ENCODE measurements at places on chromosomes 13 and 19. TPM values are rescaled to one million over a fixed set of nuclear protein-coding genes. Genes with fewer than 3 reads are reported as not detected.
A peak's percentile ranks its signal among the peaks of the same experiment; 100 is the strongest.

DNA sequence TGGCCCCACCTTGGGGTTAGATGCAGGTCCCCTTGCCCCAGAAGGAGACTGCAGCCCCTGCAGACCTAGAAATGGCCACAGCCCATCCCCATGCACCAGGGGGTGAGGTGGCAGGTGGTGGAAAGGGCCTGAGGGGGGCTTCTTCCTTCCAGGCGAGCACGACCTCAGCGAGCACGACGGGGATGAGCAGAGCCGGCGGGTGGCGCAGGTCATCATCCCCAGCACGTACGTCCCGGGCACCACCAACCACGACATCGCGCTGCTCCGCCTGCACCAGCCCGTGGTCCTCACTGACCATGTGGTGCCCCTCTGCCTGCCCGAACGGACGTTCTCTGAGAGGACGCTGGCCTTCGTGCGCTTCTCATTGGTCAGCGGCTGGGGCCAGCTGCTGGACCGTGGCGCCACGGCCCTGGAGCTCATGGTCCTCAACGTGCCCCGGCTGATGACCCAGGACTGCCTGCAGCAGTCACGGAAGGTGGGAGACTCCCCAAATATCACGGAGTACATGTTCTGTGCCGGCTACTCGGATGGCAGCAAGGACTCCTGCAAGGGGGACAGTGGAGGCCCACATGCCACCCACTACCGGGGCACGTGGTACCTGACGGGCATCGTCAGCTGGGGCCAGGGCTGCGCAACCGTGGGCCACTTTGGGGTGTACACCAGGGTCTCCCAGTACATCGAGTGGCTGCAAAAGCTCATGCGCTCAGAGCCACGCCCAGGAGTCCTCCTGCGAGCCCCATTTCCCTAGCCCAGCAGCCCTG is 4.2 kb upstream of the F10 start:
- DNase-seq = no peak

SYNE4 gene
- not detected for total RNA-seq

DNA sequence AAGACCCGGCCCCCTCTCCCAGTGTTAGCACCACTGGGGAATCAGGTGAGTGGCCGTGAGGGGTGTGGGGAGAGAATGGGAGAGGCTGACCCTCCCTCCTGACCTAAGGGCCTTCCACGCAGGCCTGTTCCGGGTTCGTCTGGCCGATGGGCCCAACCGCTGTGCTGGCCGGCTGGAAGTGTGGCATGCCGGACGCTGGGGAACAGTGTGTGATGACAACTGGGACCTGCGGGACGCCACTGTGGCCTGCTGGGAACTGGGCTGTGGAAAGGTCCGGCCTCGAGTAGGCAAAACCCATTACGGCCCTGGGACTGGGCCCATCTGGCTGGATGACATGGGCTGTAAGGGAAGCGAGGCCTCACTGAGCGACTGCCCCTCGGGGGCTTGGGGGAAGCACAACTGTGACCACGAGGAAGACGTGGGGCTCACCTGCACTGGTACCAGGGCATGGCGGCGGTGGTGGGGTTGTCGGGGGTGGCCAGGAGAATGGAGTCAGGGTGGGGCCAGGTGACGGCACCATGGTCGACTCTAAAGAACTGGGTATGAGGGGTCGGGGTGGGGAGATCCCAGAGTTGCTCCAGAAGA is 12.2 kb downstream of the SSC5D start:
- DNase-seq = no peak

GRCh38 chr19:11154683-11155047 is 917 bp downstream of the SPC24 start:
- no peak for DNase-seq

COQ8B gene
- total RNA-seq = 28.6 TPM

DNA sequence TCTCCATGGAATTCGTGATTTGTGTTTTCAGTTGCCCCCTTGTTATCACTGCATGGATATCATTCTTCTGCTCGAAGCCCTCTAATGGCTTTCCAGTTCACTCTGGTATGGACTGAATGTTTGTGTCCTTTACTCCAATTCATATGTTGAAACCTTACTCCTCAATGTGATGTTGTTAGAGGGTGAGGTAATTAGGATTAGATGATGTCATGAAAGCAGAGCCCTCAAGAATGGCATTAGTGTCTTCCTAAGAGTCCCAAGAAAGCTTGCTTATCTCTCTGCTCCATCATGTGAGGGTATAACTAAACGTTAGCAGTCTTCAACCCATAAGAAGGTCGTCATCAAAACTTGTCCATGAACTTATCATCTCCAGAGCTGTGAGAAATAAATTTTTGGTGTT is 1626.3 kb upstream of the MIR17HG start:
- DNase-seq = no peak

DNA sequence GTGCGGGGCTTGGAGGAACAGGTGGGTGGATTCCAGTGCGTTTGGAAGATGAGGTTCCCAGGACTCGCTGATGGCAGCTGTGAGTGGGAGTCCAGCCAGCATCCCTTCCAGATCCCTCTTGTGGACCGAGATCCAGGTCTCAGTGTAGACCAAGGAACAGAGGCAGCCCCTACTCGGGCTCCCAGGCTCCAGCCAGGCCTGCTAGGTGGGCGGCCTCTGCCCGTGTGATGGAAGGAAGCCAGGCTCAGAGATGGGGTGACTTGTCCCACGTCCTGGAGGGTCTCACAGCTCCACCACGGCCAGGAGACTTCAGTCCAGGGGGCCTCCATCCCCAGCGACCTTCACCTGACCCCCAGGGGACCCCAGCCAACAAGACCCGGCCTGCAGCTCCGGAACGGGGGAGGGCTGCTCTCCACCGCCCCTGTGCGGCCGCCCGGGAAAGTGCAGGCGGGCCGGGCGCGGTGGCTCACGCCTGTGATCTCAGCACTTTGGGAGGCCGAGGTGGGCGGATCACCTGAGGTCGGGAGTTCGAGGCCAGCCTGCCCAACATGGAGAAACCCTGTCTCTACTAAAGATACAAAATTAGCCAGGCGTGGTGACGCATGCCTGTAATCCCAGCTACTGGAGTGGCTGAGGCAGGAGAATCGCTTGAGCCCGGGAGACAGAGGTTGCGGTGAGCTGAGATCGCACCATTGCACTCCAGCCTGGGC is 729 bp upstream of the MADCAM1 start:
- DNase-seq = peak; percentile 61

DNA sequence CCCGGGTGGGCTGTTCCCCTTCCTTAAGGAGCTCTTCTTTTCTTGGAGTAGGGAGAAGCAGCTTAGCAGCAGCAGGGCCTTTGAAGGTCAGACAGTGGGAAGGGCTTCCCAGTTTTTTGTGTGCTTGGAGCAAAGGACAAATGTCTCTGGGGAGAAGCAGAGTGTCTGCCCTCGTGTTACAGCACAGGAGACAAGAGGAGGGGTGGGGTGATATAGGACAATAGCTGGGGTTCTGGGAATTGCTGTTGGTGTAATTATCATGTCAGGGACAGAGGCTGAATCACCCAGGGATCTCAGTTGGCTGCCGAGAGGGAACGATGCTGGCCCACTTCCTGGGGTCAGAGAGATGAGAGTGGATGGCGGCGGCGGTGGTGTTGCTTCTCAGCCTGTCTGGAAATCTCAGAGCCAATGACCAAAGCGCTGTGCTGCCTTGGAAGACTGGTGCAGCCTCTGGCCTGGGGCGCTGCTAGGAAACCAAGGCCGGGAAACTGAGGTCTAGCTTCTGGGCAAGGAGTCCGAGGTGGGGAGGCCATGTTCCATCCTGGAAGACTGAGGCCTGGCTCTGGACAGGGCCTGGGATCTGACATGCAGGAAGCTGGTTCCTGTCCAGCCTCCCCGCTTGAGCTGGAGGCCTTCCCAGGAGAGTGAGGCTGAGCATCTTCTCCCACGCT is 1.2 kb downstream of the INAFM1 start:
- peak; percentile 91 for DNase-seq

GRCh38 chr13:90352763-90353162 is 994.7 kb upstream of the MIR17HG start:
- DNase-seq = no peak

GRCh38 chr13:99978799-99979452 is 2.7 kb upstream of the ZIC2 start:
- DNase-seq = no peak

DNA sequence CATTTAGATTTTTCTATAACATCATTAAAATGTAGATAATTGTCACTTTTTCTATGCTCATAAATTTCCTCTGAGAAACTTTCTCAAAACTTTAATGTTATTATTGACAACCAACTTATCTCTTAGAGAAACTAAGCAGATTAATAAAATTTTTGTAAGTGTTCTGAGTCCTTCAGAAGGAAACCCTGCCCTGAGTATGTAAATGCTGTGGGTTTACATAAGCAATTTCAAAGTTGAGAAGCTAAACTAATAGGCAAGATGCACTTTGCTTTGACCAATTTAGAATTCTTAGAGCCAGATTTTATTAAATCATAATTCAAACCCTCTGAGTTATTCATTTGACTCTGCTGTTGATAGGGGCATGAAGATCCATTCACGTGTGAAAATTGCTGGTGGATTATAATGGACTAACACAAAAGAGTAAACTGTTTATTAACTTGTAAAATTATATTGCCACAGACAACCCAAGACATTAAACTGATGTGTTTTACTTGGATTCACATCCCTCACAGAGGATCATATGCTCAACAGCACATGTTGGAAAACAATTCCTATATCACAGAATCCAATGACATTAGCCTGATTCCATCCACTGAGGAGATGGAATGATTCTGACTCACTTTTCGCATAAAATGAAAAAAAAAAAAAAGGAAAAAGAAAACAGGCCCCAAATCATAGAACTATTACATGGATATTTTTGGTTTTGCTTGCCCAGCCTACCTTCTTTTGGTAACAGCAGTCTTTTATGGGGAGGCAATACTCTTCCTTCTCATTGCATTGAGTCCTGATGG is 453.7 kb upstream of the HTR2A start:
- DNase-seq = no peak

CEACAM3 gene
- not detected for total RNA-seq

DNA sequence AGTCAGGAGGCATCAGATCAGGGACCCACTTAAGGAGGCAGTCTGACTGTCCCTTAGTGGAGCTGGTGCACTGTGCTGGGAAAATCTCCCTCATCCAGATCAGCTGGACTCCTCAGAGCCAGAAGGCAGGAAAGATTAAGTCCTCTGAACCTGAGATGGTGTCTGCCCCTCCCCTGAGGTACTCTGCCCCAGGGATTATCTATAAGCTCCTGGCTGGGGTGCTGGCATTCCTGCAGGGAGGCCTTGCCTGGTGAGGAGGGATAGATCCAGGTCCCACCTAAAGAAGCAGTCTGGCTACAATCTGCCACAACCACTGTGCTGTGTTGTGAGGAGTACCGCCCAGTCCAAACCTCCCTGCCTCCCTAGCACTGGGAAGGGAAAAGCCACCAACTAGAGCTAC is 81.2 kb downstream of the NHLRC3 start:
- no peak for DNase-seq

DNA sequence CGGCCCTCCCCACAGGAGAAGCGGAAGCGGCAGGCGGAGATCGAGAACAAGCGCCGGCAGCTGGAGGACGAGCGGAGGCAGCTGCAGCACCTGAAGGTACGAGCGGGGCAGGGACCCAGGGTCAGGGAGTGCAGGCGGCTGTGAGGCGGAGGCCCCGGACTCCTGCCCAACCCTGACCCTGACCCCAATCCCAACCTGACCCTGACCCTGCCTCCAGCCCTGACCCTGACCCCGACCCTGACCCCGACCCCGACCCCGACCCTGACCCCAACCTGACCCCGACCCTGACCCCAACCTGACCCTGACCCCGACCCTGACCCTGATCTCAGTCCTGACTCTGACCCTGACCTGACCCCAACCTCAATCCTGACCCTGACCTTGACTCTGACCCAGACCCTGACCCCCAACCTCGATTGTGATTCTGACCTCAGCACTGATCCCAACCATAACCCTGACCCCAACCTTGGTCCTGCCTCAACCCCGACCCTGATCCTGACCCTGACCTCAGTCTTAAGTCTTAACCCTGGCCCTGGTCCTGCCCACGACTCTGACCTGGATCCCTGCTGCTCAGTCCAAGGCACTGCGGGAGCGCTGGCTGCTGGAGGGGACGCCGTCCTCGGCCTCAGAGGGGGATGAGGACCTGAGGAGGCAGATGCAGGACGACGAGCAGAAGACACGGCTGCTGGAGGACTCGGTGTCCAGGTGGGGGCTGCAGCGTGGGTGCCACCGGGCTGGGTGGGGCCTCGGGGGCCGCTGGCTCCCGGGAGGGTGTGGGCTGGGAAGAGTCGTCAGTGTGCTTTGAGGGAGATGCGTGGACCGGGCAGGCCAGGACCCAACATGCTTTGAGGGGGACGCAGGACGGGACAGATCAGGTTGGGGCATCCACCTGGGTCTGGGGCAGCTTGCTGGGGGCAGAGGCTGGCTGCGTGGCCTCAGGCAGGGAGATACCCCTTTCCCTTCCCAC is 18.5 kb downstream of the PALM start:
- no peak for DNase-seq

GRCh38 chr19:13890136-13890535 is 13.2 kb downstream of the NANOS3 start:
- no peak for DNase-seq

DOCK6 gene
- 13.9 TPM for total RNA-seq

GSX1 gene
- total RNA-seq = not detected

ZNF420 gene
- 5.1 TPM for total RNA-seq

DNA sequence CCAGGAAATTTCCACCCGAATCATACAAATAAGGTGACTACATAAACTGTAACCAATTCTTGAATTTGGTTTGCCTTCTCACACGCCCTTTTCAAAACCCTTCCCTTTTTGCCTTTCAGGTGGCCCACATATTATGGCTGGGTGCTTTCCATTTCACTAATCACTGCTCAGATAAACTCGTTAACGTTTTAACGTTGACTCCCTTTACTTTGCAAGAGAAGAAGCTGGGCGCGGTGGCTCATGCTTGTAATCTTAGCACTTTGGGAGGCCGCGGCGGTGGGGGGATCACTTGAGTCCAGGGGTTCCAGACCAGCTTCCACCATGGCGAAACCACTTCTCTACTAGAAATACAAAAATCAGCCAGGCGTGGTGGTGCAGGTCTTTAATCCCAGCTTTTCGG is 19.8 kb upstream of the ZNF91 start:
- no peak for DNase-seq

All from GM23248 (cell line).